ENCODE measurements at places on chromosomes 2 and 18.

- DNase-seq = no peak
Measured at GRCh38 chr18:62138461-62139235, 48.2 kb downstream of the PIGN start.

GRCh38 chr2:65212619-65213018 is 15.0 kb upstream of the ACTR2 start:
- no peak for DNase-seq

GRCh38 chr18:54388203-54389142 is 30.8 kb downstream of the C18orf54 start:
- DNase-seq = peak; percentile 45

DNA sequence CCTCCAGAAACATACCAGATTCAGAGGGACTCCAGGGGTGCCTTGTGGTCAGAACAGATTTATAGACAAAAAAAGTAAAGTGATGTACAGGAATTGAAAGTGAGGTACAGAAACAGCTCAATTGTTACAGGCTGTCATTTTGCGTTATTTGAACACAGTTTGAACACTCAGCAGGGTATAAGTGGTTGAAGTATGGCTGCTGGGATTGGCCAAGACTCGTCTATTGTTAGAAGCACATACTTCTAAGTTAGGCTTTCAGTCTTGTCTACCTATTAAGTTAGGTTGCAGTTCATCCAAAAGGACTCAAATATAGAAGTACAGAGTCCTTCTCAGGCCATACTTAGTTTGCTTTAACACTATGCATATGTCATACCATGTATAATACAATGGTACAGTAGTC is 21.0 kb upstream of the GRB14 start:
- DNase-seq = no peak

- no peak for DNase-seq
Measured at GRCh38 chr2:4502230-4502843, 799.0 kb downstream of the DCDC2C start.

DNA sequence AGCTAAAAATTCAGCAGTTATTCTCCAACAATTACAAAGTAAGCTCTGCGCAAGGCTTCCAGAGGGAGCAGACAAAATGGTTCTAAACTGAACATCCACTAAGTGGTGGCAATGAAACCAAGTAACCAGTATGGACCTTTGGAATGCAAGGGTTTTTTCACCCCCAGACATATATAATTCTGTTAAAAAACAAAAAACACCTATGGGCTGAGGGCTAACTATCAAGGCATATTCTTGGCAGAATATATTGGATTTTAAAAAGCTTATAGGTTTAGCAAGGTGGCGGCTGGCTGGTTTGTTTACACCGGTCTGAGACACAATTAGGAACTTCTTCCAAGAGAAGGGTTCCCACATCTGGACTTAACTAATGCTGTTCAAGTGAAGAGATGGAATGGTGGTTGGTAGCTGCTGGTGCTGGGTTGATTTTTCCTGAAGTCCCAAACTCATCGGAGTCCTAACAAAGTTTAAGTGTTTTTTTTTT is 2.8 kb downstream of the ZFP36L2 start:
- DNase-seq = no peak

DNA sequence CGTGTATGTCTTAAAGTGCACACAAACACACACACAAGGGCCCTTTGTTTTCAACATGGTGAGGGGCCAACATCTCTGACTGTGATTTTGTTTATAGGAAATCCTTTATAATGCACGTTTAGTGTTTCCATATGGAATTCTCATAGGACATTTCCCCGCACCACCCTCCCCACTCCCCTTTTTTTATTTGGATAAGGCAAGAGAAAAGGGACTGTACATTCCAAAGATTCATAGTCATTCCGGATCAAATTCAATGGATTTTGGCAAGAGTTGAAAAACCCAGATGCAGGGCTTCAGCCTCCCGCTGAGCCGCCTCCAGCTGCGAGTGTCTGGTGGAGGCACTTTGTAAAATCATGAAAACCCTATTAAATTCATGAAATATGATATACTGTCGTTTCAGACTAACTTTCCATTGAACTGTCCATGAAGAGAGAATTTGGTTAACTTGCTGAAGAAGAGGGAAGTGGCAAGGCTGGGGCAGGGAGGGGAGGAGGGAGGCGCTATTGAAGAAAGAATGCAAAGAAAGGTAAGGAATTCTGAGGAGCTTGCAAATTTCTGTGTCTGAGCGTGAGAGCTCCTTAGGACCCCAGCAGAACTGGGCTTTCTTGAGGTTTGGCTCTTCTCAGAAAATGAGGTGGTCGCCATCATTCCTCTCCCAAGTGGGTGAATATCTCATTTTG is 25.8 kb upstream of the SLC14A2 start:
- DNase-seq = no peak

- DNase-seq = no peak
Measured at GRCh38 chr2:70173520-70173919, 17.3 kb downstream of the C2orf42 start.

DNA sequence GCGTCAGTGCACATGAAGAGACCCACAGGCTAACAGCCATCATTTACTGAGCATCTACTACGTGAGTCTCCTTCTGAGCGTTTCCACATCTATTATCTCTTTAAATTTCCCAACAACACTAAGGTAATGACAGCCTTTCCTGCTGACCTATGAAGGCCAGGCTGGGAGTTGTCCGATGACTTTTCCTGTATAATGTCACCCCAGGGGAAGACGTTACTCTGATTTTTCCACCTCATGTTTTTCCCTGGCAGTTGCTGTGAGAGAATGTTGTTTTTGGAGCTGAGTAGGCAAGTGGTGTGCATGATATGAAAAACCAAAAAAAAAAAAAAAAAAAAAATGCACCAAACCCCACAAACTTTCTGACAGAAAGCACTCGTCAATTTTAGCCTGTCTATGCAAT is 207.6 kb downstream of the SLC8A1 start:
- no peak for DNase-seq

- no peak for DNase-seq
Measured at GRCh38 chr2:16396171-16396570, 269.5 kb downstream of the CYRIA start.

DNA sequence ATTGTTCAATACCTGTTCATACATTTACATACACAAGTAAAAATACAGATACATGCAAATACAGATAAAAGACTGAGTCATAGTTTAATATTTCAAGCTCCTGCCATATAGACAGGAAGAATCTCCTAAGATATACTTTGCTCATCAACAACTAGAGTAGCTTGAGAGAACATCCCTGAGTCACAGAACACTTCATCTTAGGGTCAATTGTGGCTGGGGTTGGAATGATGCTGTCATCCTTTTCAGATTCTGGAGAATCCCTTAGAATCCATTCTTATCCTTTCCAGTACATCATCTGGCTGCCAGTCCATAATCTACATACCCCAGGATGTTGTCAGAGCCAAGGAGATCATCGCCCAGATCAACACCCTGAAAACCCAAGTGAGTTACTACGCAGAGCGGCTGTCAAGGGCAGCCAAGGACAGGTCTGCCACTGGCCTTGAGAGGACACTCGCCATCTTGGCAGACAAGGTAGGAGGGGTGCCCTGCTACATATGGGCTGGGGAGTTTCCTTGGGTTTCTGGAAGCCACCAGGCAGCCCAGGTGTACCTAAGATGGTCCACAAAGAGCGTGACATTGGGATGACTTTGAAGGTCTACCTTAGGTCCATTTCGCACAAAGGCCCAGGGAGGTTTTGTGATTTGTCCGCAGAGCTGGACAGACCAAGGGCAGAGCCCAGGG is 55.7 kb downstream of the COA5 start:
- DNase-seq = no peak

GRCh38 chr2:137992039-137992646 is 27.9 kb downstream of the HNMT start:
- no peak for DNase-seq

- no peak for DNase-seq
Measured at GRCh38 chr18:43009674-43010073, 105.8 kb downstream of the RIT2 start.

Data from activated T-cell treated with anti-CD3 and anti-CD28 coated beads, Interleukin-2, amount 50 U/mL, for 48 hours (primary cell).